ENCODE measurements at places on chromosomes 3 and 15. TPM values are rescaled to one million over a fixed set of nuclear protein-coding genes. Genes with fewer than 3 reads are reported as not detected.

GRCh38 chr3:28816017-28816416 is 464.9 kb upstream of the RBMS3 start:
- H3K27ac ChIP-seq: no peak overlapping the region
- DNase-seq: no peak
- no peaks in the 10 kb centered on the region for H3K36me3 ChIP-seq
- H3K4me3 ChIP-seq: no peak overlapping the region
- no peaks in the 10 kb centered on the region for H3K4me1 ChIP-seq

GRCh38 chr3:45224824-45225464 is 1.1 kb downstream of the TMEM158 start:
- peak overlapping the region; percentile 76 for H3K4me3 ChIP-seq
- H3K27me3 ChIP-seq: no peaks in the 10 kb centered on the region
- no peaks in the 10 kb centered on the region for H3K36me3 ChIP-seq

DNA sequence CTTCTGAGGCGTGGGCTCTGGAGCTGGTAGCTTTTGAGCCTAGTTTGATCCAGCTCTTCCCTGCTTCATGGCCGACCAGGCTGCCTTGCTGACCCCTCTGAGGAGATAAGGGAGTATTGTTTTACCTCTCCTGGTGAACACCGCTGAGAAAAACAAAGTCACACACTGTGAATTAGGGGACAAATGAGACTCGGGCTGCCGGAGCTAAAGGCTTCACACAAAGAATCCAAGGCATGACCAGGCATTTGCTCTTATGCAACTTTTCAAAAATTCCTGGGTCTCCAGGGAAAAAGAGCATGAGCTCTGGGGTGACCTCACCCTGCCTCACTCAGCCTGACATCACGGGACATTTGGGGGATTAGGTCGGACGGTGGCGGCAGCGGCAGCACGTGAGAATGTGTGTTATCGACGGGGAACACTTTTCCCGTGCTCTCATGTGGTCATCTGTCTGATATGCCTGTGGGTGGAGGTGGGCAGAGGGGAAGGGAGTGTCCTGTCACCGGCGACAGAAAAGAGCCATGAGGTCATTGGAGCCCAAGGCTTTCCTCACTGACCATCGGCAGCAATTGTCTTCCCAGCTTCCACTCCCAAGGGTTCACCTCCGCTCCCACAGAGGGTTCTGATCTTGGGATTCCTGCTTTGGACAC is 61.0 kb downstream of the TMEM44 start:
- no peak for DNase-seq
- H3K27ac ChIP-seq: no peak overlapping the region
- H3K4me3 ChIP-seq: no peak overlapping the region

- H3K36me3 ChIP-seq: peaks cover 14% of the 10 kb centered on the region
- H3K4me1 ChIP-seq: no peaks in the 10 kb centered on the region
- DNase-seq: peak; percentile 73
- no peak overlapping the region for H3K4me3 ChIP-seq
- no peak overlapping the region for H3K27ac ChIP-seq
- H3K27me3 ChIP-seq: no peaks in the 10 kb centered on the region
Observed at GRCh38 chr3:185807445-185808068, 17.3 kb downstream of the IGF2BP2 start.

GRCh38 chr3:33537133-33537532 is 96.9 kb upstream of the UBP1 start:
- H3K4me1 ChIP-seq: no peaks in the 10 kb centered on the region
- no peak overlapping the region for H3K4me3 ChIP-seq
- H3K27me3 ChIP-seq: no peaks in the 10 kb centered on the region
- no peak for DNase-seq
- H3K27ac ChIP-seq: no peak overlapping the region
- H3K36me3 ChIP-seq: peaks cover 2% of the 10 kb centered on the region

DNA sequence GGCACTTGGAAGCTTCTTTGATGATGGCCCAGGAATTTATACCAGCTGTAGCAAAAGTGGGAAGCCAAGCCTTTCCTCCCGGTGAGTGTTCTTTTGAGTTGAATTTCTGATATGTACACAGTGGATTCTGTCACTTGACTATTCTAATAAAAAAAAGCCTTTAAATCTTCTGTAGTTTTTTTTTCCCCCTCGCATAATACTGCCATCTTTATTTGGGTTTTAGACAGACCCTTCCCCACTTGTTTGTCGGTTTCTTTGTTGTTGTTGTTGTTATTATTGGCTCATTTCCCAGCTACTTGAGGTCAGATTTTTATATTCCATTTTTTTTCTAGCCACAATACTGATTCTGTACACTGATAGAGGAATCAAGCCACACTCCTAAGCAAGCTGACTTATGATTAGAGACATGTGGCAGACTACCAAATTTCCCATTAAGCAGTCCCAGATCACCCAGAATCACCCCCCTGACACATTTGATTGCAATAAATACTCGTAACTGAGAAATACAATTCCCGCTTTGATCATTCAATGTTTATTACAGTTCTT is 122.4 kb upstream of the IL12A start:
- no peak overlapping the region for H3K4me3 ChIP-seq
- H3K27me3 ChIP-seq: no peaks in the 10 kb centered on the region
- H3K36me3 ChIP-seq: peaks cover 29% of the 10 kb centered on the region
- no peak overlapping the region for H3K27ac ChIP-seq

DNA sequence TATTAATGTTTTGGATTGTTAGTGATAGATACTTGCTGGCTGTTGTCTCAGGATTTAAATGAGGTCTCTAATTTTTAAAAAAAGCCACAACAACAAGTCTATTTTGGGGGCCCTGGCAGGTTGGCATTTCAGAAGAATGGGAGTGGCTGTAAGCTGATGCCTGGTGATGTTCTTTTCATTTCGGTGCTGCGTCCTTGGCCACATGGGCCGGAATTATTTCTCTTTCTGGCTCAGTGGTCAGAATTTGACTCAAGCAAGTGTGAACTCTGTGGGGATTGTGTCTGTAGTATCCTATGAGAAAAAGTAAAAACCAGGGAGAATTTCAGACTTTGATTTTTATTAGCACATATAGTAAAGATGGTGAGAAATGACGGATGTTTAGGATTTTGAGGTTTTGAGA is 203.0 kb downstream of the AKAP13 start:
- H3K4me3 ChIP-seq: no peak overlapping the region
- no peak for DNase-seq
- H3K27ac ChIP-seq: peak overlapping the region; percentile 82
- no peaks in the 10 kb centered on the region for H3K27me3 ChIP-seq
- H3K4me1 ChIP-seq: peaks cover 52% of the 10 kb centered on the region

DNA sequence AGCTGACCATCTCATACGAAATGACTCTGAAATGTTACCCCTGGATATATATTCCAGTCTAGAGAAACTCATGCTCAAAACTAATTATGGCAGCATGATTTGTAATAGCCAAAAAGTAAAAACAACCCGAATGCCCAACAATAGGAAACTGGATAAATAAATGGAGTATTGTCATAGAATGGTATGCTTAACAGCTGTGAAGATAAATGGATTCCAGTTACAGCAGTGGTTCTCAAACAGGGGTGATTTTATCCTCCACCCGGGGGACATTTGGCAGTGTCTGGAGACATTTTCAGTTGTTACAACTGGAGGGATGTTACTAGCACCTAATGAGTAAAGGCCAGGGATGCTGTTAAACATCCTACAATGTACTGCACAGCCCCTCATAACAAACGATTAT is 52.3 kb upstream of the PIAS1 start:
- no peak for DNase-seq
- H3K36me3 ChIP-seq: no peaks in the 10 kb centered on the region
- H3K27me3 ChIP-seq: no peaks in the 10 kb centered on the region
- peaks cover 25% of the 10 kb centered on the region for H3K4me1 ChIP-seq
- H3K4me3 ChIP-seq: no peak overlapping the region

DNA sequence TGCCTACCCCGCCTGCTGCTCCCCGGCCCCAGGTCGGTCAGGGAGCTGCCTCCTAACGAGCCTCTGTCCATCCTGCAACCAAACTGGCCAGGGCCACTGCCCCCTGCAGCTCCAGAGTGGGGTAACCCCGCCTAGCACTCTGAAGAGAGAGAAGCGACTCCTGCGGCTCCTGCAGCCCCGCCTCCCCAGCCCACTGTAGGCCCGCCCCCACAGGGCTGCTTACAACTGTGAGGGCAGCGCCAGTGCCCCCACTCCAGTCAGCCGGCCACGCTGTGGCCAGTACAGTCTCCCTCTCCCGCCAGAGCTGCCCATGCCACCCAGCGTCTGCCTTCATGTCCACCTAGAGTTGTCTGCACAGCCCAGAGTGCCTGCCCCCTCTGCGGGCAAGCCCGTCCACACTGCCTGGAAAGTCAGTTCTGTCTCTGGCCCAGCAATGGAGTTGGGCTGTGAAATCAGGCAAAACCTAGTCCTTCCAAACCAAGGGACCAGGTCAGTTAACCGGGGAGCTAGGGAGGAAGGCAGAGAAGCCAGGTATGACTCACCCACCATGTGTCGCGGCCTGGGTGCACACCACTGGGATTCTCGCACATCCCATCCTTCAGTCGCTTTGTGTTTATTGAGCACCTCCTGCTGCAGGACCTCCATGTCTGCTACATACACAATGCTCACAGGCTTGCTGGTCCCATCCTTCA is 2.4 kb downstream of the UCN2 start:
- DNase-seq: no peak
- H3K27me3 ChIP-seq: no peaks in the 10 kb centered on the region
- no peaks in the 10 kb centered on the region for H3K36me3 ChIP-seq
- no peak overlapping the region for H3K27ac ChIP-seq
- no peak overlapping the region for H3K4me3 ChIP-seq

DNA sequence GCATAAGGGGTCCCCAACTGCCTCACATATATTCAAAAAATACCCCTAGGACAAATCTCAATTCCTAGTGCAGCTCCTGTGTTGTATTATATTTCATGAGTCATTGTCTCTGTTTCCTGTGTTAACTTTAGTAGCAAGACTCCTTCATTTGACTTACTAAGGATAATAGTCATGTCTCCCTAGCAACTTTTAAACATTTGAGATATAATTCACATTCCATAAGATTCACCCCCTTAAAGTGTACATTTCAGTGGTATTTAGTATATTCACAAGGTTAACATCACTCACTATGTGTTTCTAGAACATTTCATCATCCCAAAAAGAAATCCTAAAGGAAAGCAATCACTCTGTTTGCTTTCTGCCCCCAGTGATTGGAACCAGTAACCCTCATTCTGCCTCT is 121.3 kb upstream of the WNT7A start:
- peak; percentile 64 for DNase-seq
- no peak overlapping the region for H3K4me3 ChIP-seq
- peaks cover 2% of the 10 kb centered on the region for H3K27me3 ChIP-seq
- H3K36me3 ChIP-seq: no peaks in the 10 kb centered on the region
- peak overlapping the region; percentile 40 for H3K27ac ChIP-seq
- H3K4me1 ChIP-seq: peaks cover 12% of the 10 kb centered on the region

DNA sequence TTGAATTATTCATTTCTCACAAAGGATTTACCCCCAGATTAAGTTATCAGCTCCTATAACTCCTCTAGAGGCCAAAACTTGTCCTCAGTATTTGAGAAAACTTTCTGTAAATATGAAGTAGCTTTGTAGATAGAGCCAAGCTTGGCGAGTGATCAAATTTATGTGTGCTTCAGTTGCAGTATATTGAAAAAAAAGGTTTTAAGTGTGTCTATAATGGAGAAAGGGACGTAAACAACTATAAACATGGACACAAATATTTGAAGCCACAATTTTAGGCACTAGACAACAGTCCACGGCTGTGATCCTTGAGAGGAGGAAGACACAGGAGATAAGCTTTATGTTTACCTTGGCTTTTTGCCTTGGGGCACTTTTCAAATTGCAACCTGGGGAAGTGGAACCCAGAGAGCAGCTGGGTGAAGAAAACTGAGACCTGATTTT is 118.7 kb downstream of the THRB start:
- H3K4me1 ChIP-seq: peaks cover 18% of the 10 kb centered on the region
- H3K27me3 ChIP-seq: no peaks in the 10 kb centered on the region

GRCh38 chr15:81612631-81613030 is 238.6 kb upstream of the TMC3 start:
- peaks cover 41% of the 10 kb centered on the region for H3K27me3 ChIP-seq
- DNase-seq: no peak
- H3K36me3 ChIP-seq: no peaks in the 10 kb centered on the region
- no peak overlapping the region for H3K4me3 ChIP-seq

GRCh38 chr3:72100601-72101187 is 315.7 kb upstream of the PROK2 start:
- H3K27ac ChIP-seq: no peak overlapping the region
- H3K36me3 ChIP-seq: no peaks in the 10 kb centered on the region
- peak; percentile 6 for DNase-seq
- no peaks in the 10 kb centered on the region for H3K4me1 ChIP-seq

DNA sequence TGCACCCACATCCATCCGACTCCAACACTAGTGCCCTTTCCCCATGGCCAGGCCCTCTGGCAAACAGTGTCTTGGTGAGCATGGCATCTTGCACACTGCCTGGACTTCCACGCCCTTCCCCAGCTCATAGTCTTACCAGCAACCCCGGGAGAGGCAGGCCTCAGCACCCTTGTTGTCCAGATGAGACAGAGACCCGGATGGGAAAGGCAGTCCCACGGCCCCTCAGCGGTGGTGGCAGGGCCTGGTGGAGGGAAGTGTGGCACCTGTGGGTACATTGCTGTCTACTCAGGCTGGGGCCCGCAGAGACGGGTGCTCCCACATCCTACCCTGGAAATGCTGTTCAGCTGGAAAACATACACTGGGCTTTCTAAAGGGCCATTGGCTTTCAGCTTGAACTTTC is 28.4 kb downstream of the HDAC11 start:
- no peak for DNase-seq
- no peaks in the 10 kb centered on the region for H3K27me3 ChIP-seq

DNA sequence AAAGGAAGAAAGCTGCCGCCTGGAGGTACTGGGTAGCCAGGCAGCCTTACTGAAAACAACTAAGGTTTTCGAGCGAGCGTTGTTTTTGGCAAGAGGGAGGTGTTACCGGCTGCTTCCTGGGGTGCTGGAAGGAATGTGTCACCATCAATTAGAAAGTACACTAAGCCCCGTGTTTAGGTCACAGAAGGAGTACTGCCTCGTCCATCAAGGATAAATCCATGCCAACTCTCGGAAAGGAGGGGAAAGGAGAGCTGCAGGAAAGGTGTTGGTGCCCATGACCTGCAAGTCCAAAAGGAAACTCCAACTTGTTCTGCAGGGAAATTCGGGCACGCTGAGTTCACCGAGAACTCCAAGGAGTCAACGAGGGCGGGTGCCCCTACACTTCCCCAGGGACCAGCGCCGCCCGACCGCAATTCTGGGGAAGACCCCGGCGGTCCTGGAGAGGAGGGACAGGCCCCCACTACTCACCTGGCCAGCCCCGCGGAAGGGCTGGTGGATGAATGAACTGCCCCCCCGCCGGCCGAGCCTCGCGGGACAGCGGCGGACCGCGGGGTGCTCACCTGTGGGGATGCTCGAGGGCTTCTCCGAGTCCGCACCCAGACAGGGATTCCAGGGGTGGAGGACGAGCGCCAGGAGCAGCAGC is 542 bp downstream of the PLOD2 start:
- H3K27me3 ChIP-seq: no peaks in the 10 kb centered on the region
- peak overlapping the region; percentile 89 for H3K27ac ChIP-seq
- H3K36me3 ChIP-seq: 0 out of 2 replicates have a peak, but pooled peaks cover 4% of the 10 kb centered on the region
- peak overlapping the region; percentile 79 for H3K4me3 ChIP-seq

- DNase-seq: no peak
- H3K36me3 ChIP-seq: no peaks in the 10 kb centered on the region
- no peak overlapping the region for H3K27ac ChIP-seq
- H3K27me3 ChIP-seq: no peaks in the 10 kb centered on the region
- no peak overlapping the region for H3K4me3 ChIP-seq
- H3K4me1 ChIP-seq: no peaks in the 10 kb centered on the region
Observed at GRCh38 chr3:35674451-35675109, 35.3 kb downstream of the ARPP21 start.

The TGM4 gene
- 1.2 TPM for total RNA-seq

The SLC9C1 gene
- total RNA-seq: not detected

All from PC-3 (cell line).